Sigmoid colon (tissue), 7 donors: ENCODE measurements at places on chromosomes 12 and 14. TPM values are rescaled to one million over a fixed set of nuclear protein-coding genes. Genes with fewer than 3 reads are reported as not detected.

LALBA gene
- total RNA-seq = not detected

- H3K27me3 ChIP-seq = no peaks in the 10 kb centered on the region
- no peak overlapping the region for H3K4me3 ChIP-seq
- no peaks in the 10 kb centered on the region for H3K4me1 ChIP-seq
- H3K36me3 ChIP-seq = peaks cover 64% of the 10 kb centered on the region
- H3K27ac ChIP-seq = no peak overlapping the region
These were observed 9.9 kb downstream of the ESYT1 start for GRCh38 chr12:56137853-56138571.

DNA sequence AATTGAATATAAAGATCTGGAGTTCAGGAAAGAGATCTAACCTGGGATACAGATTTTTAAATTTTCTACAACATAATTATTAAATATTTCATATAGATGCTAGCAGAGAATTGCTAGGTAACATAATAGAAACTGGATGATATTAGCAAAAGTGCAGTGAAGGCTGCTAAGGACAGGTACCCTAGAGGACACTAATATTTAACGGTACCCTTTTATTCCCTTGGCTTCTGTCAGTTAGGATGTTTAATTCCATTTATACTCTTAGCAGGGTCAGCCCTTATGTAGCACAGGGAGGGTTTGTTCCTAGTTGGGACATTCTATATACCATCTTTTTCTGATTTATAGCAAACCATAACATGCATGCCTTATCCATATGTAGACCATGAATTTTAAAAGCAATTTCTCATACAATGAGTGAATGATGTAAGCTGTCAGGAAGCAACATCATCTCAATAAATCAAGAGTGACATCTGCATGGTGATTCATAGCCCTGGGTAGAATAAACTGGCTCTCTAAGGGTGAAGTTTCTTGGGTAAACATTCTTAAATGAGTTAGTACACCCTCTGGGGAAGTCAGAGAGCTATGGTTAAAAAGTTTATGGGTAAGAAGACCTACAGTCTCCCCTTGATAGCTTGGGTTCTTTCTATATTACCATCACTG is 404.4 kb upstream of the MGAT4C start:
- H3K4me1 ChIP-seq = no peaks in the 10 kb centered on the region
- no peaks in the 10 kb centered on the region for H3K27me3 ChIP-seq
- H3K4me3 ChIP-seq = no peak overlapping the region
- no peaks in the 10 kb centered on the region for H3K36me3 ChIP-seq

PPP2R5E gene
- total RNA-seq = 28.9 TPM

ATL1 gene
- total RNA-seq = 12.3 TPM

COX8C gene
- total RNA-seq = not detected

DNA sequence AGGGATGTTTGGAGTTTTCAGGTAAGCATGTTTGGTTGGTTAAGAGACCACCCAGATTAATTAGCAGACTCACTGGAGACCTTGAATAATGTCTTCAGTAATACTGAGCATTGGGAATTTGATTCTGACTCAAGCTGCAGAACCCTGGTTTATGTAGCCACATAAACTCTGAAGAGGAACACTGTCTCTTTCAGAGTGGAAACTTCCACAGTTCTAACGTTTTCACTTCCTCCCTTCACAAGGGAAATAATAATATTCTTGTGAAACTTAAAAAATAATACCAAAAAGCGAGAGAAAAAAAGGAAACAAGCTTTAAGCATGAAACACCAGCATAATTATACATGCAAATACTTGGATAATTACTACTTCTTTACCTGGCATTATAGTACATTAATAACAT is 40.0 kb upstream of the ST8SIA1 start:
- H3K36me3 ChIP-seq = no peaks in the 10 kb centered on the region
- H3K27ac ChIP-seq = no peak overlapping the region
- H3K4me1 ChIP-seq = peaks cover 15% of the 10 kb centered on the region

GRCh38 chr14:64702493-64703394 is 1.5 kb upstream of the PLEKHG3 start:
- H3K4me3 ChIP-seq = no peak overlapping the region
- peak overlapping the region; percentile 93 for H3K27ac ChIP-seq
- peaks cover 33% of the 10 kb centered on the region for H3K4me1 ChIP-seq
- peak; percentile 64 for DNase-seq
- H3K27me3 ChIP-seq = no peaks in the 10 kb centered on the region
- no peaks in the 10 kb centered on the region for H3K36me3 ChIP-seq

- H3K27me3 ChIP-seq = no peaks in the 10 kb centered on the region
- no peak overlapping the region for H3K4me3 ChIP-seq
- DNase-seq = no peak
- H3K36me3 ChIP-seq = no peaks in the 10 kb centered on the region
- H3K4me1 ChIP-seq = no peaks in the 10 kb centered on the region
- H3K27ac ChIP-seq = no peak overlapping the region
These were observed 159.9 kb downstream of the CAPZA3 start for GRCh38 chr12:18897823-18898222.

PLA2G1B gene
- not detected for total RNA-seq

DNA sequence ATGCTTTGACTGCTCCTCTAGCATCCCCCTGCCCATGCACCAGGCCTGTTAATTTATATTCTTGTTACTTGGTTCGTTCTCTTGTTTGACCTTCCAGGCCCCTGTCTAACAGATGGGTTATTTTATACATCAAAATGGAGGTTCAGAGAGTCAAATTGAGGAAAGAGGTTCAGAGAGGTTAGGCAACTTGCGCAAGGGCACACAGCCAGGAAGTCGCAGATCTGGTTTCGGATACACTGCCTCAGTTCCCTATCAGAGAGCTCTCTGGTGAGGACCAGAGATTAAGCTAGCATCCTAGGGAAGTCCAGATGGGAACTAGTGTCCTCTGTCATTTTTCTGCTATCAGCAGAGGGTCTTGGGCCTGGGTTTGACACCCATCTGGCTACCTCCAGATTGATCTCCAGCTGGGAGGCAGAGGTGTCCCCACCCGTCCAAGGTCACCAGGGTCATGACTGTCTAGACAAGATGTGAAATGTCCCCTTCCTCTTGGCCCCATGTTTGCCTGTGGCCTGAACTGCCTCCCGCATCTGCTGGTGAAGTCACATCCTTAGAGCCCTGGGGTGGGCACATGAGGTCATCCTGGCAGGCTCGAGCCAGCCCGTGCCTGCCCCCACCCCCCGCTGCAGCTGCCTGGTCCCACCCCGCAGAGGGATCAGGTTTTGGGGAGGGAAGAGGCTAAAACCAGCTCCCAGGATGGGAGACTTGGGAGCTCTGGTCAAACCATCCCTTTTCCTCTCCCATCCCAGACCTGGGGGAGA is 84.3 kb upstream of the NCOR2 start:
- H3K27ac ChIP-seq = peak overlapping the region; percentile 12
- no peak overlapping the region for H3K4me3 ChIP-seq
- DNase-seq = no peak
- H3K36me3 ChIP-seq = no peaks in the 10 kb centered on the region
- peaks cover 31% of the 10 kb centered on the region for H3K4me1 ChIP-seq
- no peaks in the 10 kb centered on the region for H3K27me3 ChIP-seq

- no peak overlapping the region for H3K27ac ChIP-seq
- H3K4me3 ChIP-seq = no peak overlapping the region
- no peaks in the 10 kb centered on the region for H3K36me3 ChIP-seq
- no peak for DNase-seq
These were observed 574.8 kb downstream of the FLRT2 start for GRCh38 chr14:86104691-86105265.

GRCh38 chr14:56759094-56759493 is 51.2 kb downstream of the OTX2 start:
- H3K4me1 ChIP-seq = no peaks in the 10 kb centered on the region
- DNase-seq = no peak
- H3K27ac ChIP-seq = no peak overlapping the region

DNA sequence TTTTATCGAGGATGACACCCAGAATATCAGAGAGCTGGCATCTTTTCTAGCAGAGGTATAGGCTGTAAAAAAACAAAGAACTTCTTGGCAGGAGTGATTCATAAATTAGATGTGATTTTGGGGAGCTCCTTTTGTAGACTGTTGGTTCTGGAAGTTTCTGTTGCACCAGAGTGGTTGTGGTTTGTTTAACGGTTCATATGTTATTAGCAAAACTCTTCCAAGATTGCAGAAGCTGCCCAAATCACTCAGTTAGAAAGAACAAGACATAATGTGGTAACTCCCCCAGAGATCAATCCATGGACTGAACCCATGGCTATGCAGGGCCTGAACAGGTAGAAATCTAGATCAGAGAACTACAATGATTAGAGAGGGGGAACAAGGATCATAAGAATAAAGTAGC is 6.7 kb upstream of the RNASE10 start:
- no peak overlapping the region for H3K4me3 ChIP-seq
- no peak overlapping the region for H3K27ac ChIP-seq
- H3K36me3 ChIP-seq = no peaks in the 10 kb centered on the region
- DNase-seq = no peak
- H3K4me1 ChIP-seq = no peaks in the 10 kb centered on the region
- no peaks in the 10 kb centered on the region for H3K27me3 ChIP-seq
